Activated B cell treated with CpG ODN at 0.5 μM for 24 hours (primary cell): ENCODE measurements at places on chromosomes 16 and 17. TPM values are rescaled to one million over a fixed set of nuclear protein-coding genes. Genes with fewer than 3 reads are reported as not detected.
A peak's percentile ranks its signal among the peaks of the same experiment; 100 is the strongest.

ARHGAP44 gene
- total RNA-seq, result 3.6 and 6.9 TPM in 2 replicates

DNA sequence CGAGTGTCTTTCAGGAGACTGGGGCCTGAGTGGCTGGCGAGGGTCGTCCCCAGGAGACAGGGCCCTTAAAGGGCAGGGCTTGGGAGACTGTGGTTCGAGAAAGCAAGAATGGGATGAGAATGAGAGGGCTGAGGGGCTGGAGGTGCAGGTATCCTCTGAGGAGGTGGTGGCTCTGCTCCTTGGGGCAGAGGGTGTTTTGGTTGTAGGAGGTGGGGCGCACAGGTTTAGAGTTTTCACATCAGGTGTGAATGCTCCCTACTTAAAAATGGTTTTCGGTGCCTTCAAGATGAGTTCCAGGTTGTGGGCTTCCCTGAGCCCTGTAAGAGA lies 430 bp downstream of the BCAS3 start:
- DNase-seq, result no peak

GRCh38 chr17:17877529-17878358 lies 41.0 kb upstream of the SREBF1 start:
- no peak for DNase-seq

NHLRC4 gene
- 0.83 and 1.0 TPM in 2 replicates for total RNA-seq

DNA sequence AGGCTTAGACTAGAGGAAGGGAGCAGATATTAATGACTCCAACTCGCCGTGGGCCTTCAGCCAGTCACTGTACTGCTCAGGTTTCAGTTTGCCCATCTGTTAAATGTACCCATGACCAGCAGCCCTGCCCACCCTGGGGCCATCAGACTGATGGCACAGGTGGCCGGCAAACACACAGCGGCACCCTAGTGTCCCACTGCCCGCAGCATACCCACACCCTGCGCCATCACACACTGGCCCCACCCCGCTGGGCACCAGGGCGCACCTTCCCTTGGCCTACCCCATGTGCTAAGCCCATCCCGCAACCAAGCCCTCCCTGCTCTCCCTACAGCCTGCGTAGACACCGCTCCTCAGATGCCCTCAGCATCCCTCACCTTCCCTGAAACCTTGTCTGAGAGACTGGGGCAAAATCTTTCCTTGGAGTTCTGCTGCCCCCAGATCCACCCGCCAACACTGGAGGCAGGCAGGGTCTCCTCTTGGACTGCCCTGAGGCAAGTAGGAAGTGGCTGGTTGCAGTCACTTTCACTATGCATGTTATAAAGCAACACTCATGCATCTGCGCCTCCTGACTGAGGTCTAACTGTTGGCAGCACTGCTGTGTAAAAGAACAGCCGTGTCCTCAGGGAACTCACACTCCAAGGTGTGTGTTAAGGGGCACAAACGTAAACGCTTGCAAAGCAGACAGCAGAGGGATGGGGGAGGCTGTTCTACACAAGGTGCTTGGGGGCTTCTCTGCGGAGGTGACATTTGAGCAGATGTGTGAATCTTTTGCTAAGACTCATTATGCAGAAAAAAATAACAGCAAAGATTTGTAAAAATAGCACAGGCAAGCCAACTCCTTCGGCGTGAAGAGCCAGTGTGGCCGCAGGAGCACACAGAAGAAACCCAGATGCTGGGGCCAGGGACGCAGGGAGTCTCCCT lies 6.7 kb upstream of the BCAR1 start:
- no peak for DNase-seq

GRCh38 chr17:21457051-21458026 lies 81.2 kb downstream of the KCNJ12 start:
- DNase-seq, result peak; percentile 78

CYBA gene
- total RNA-seq, result 432 and 456 TPM in 2 replicates
